ENCODE measurements at places on chromosomes 12 and 14.

DNA sequence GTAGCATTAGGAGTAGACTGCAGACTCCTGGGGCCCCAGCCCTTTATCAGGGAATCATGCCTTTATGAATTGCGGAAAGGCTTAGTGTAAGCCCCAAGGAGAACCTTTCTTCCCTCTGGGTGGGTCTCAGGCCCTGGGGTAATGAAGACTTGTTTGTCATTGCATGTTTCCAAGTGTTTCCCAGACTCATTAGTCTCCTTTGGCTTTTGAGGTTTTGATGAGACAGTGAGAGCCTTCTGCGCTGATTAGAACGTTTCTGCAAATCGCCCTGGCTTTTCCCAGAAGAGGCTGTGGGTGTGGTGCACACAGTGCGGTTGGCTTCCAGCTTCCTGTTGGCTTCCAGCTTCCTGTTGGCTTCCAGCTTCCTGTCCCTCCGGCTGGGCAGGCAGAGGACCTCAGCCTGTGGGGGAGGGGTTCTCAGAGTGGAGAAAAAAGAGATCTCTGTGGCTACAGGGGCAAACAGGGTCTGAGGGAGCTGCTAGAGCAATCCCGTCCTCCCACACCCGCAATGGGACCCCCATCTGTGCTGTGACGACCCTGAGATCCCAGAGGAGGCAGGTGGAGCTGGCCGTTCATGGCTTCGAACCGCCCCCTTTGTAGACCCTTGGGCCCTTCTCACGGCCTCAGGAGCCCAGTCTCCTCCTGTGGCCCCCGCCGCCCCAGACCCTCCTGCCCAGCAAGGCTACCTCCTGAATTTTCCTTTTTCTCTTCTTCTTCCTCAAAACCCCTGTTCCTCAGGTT lies 42.1 kb downstream of the GPR68 start:
- no peak for DNase-seq

- DNase-seq: no peak
Measured at GRCh38 chr14:77825895-77826519, 26.1 kb downstream of the ADCK1 start.

GRCh38 chr12:71162832-71163763 lies 5.3 kb upstream of the TSPAN8 start:
- no peak for DNase-seq

- DNase-seq: no peak
Measured at GRCh38 chr12:1284611-1285010, 293.6 kb downstream of the ERC1 start.

- no peak for DNase-seq
Measured at GRCh38 chr12:10179776-10180181, 947 bp downstream of the TMEM52B start.

- no peak for DNase-seq
Measured at GRCh38 chr14:31854508-31855075, 222.5 kb upstream of the ARHGAP5 start.

DNA sequence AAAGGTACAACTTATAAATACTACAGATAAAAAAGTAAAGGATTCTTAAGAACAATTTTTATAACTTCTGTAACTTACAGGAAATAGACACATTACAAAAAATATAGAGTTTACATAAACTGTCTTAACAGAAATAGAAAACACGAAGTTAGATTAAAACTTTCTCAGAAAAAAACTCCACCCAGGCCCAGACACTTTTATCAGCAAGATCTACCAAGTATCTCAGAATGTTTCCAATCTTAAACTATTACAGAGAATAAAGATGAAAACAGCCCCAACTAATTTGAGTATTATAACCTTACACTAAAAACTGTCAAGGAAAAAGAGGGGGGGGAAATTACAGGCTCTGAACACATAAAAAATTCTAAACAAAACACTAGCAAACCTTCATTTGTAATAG lies 8.2 kb downstream of the ZFC3H1 start:
- DNase-seq: no peak

Data from KG1 (cell line).